ENCODE measurements at places on chromosomes 4 and X. TPM values are rescaled to one million over a fixed set of nuclear protein-coding genes. Genes with fewer than 3 reads are reported as not detected.

The SPIN2A gene
- 0.18 TPM for total RNA-seq

The AFAP1 gene
- total RNA-seq, result 48.2 TPM

- peaks cover 14% of the 10 kb centered on the region for H3K4me1 ChIP-seq
- no peak overlapping the region for H3K4me3 ChIP-seq
Measured at GRCh38 chr4:5156682-5157081, 105.4 kb downstream of the STK32B start.

DNA sequence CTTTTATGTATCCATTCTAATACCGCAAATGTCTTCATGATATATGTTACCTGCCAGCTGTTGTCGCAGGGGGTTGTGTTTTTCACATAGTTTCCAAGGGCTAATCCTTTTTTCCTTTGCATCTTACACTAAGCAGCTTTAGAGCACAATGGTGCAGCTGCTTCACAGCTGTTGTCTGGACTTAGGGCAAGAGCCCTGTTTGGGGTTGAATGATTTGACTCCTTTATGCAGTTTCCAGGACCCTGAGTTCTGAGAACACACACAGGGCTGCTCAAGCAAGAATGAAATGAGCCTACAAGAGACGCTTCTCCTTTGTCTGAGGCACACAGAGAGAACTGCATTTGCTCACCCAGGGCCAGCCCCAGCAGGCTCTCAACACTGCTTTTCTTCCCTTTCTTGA lies 20.2 kb downstream of the CCNG2 start:
- H3K27ac ChIP-seq, result no peak overlapping the region
- H3K4me3 ChIP-seq, result no peak overlapping the region
- H3K36me3 ChIP-seq, result no peaks in the 10 kb centered on the region
- H3K27me3 ChIP-seq, result peaks cover 66% of the 10 kb centered on the region
- DNase-seq, result no peak

DNA sequence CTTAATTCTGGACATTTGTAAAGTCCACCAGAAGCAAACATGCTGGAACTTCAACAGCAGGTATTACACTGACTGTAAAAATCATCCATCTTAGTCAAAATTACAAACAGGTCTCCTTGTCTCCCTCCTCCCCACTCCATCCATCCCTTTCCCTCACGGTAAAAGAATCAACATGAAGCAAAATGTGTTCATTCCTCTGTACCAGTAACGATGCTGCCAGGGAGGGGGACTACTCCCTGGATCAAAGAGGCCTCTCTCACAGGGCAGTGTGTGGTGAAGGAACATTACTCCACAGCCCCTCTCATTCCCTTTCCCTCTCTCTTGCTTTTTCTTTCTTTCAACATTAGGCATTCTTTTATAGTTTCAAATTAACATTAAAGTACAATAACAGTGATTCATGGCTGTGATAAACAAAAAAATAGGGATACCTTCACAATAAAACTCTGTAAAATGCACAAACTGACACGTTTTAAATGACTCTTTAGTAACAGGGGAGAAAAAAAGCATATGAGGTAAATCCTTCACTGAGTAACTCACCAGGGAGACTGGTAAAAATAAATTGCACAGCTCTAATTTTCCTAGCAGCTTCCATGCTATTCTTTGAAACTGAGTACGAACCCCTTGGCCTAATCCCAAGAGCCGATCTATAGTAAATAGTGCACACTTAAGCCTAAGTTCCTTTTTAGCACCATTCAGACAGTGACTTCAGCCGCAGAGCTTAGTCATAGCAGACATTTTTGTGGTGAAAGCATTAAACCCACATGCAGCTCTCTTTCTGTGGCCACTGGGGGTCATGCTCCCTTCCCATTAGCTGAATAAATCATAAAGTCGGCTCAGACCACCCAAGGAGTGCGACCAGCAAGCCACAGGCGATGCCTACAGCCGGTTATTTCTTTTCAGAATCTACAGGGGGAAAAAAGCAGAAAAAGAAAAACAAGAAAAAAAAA lies 215.6 kb upstream of the GYPA start:
- H3K36me3 ChIP-seq, result no peaks in the 10 kb centered on the region
- peak; percentile 78 for DNase-seq
- peaks cover 22% of the 10 kb centered on the region for H3K27me3 ChIP-seq
- H3K4me3 ChIP-seq, result no peak overlapping the region
- no peak overlapping the region for H3K27ac ChIP-seq

The ATP2B3 gene
- total RNA-seq, result under 0.01 TPM

GRCh38 chr4:145179281-145179860 lies 1.0 kb downstream of the OTUD4 start:
- peak; percentile 49 for DNase-seq
- no peaks in the 10 kb centered on the region for H3K4me1 ChIP-seq
- no peaks in the 10 kb centered on the region for H3K36me3 ChIP-seq
- peak overlapping the region; percentile 77 for H3K4me3 ChIP-seq
- H3K27ac ChIP-seq, result peak overlapping the region; percentile 76

- no peak overlapping the region for H3K4me3 ChIP-seq
- no peak overlapping the region for H3K27ac ChIP-seq
- no peak for DNase-seq
- H3K36me3 ChIP-seq, result no peaks in the 10 kb centered on the region
Measured at GRCh38 chr4:103634236-103634635, 85.5 kb downstream of the TACR3 start.

The NEIL3 gene
- 10.3 TPM for total RNA-seq

The MAGEE2 gene
- total RNA-seq, result not detected

DNA sequence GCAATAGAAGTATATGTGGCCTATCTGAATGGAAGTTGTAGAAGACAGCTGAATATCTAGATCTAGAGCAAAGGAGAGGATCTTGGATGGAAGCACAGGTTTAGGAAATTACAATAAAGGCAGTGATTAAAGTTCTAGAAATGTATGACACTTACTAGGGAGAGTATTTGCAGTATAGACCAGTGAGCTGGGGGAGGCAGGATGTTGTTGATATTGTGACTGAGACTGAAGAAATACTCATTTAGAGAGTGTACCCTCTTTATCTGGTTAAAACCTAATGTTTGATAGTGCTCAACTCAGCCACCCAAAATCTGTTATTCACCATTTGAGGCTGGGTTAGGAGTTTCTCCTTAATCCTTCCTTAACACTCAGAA lies 439.5 kb downstream of the GRXCR1 start:
- no peak overlapping the region for H3K4me3 ChIP-seq
- H3K27me3 ChIP-seq, result no peaks in the 10 kb centered on the region
- DNase-seq, result no peak
- no peak overlapping the region for H3K27ac ChIP-seq

GRCh38 chrX:103495786-103496185 lies 23.5 kb downstream of the RAB40A start:
- H3K27ac ChIP-seq, result no peak overlapping the region
- H3K27me3 ChIP-seq, result no peaks in the 10 kb centered on the region
- 0 out of 2 replicates have a peak, but pooled peaks cover 2% of the 10 kb centered on the region for H3K36me3 ChIP-seq
- no peaks in the 10 kb centered on the region for H3K4me1 ChIP-seq
- peak; percentile 11 for DNase-seq

- H3K27me3 ChIP-seq, result no peaks in the 10 kb centered on the region
- H3K36me3 ChIP-seq, result peaks cover 6% of the 10 kb centered on the region
- H3K4me1 ChIP-seq, result no peaks in the 10 kb centered on the region
- no peak overlapping the region for H3K27ac ChIP-seq
Measured at GRCh38 chrX:20212486-20213089, 54.1 kb downstream of the RPS6KA3 start.

The DUX4 gene
- not detected for total RNA-seq

The GRPR gene
- 16.4 TPM for total RNA-seq

The KLHL2 gene
- total RNA-seq, result 12.4 TPM

- H3K27ac ChIP-seq, result no peak overlapping the region
- H3K4me1 ChIP-seq, result peaks cover 6% of the 10 kb centered on the region
- peaks cover 51% of the 10 kb centered on the region for H3K36me3 ChIP-seq
- DNase-seq, result no peak
- no peaks in the 10 kb centered on the region for H3K27me3 ChIP-seq
Measured at GRCh38 chr4:2257361-2258081, 4.4 kb downstream of the MXD4 start.

DNA sequence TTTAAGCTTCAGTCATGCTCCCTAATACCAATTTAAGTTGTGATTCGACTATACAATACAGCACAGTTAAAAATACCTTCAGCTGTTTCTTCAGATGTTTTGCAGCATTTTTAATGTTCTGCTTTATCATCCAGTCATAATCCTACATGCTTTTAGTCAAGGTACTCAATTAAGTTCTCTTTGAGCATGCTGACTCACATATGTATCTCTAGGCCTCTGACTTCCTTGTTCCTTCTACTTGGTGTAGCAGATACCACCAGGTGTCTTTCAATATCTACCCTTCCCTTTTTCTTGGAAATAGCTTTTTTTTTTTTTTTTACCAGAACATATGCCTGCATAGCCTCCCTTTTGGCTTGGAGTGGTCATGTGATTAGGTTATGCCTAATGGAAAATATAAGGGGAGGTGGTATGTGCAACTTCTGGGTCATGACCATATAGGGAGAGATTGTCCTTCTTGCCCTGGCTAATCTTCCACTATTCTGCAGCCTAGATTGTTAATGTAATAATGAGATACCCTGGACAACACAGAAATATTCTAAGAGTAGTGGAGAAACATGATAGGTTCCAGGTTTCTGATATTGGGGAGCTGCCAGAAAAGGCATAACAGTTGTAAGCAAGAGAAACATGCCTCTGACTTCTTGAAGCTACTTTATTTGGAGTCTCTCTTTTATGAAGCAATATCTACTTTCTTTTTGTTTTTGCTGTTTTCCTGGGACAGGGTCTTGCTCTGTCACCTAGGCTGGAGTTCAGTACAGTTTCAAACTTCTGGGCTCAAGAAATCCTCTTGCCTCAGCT lies 737.2 kb upstream of the SLIT2 start:
- peak; percentile 52 for DNase-seq
- no peaks in the 10 kb centered on the region for H3K27me3 ChIP-seq
- no peaks in the 10 kb centered on the region for H3K36me3 ChIP-seq
- H3K4me1 ChIP-seq, result no peaks in the 10 kb centered on the region
- H3K27ac ChIP-seq, result no peak overlapping the region

DNA sequence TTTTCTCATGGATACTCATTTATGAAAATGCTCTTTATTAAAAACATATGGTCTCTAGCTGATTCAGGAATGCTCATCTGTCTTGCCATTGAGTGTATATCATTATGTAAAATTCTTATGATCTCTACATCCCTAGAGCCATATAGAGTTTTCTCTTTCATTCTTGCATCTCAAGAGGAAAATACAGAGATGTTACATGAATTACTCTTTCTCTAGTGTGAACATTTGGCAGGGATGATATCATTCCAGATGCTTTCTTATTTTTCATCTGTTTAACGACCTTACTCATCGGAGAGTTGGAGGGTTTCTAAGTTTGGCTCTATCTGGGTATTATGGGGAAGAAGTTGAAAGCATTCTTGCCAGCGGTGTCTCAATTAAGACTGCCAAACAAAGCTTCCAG lies 202.9 kb upstream of the SLC7A11 start:
- H3K4me1 ChIP-seq, result no peaks in the 10 kb centered on the region
- H3K27ac ChIP-seq, result no peak overlapping the region
- H3K36me3 ChIP-seq, result no peaks in the 10 kb centered on the region
- no peak overlapping the region for H3K4me3 ChIP-seq
- no peaks in the 10 kb centered on the region for H3K27me3 ChIP-seq
- peak; percentile 12 for DNase-seq

The PIN4 gene
- total RNA-seq, result 2.2 TPM

DNA sequence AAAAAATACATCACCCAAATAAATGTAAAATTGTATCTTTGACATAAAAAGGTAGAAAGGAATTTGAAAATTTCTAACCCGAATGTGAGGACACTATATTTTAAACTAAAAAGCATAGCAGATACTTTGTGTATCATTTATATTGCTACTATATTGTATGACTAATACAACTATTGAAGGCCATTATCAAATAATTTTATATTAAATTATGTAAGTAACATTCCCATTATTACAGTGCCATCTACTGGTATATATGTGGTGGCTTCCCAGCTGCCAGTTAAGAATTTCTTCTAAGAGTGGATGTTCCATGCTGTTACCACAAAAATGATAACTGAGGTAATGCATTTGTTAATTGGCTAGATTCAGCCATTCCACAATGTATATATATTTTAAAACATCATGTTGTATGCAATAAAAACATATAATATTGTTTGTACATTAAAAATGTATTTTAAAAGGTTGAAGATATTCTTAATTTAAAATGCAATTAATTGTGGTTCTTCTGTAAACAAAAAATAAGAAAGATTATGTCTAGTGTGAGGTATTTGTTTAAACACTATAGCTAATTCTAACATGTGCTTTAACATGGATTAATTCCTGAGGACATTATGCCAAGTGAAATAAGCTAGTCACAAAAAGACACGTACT lies 65.3 kb downstream of the EGF start:
- H3K27ac ChIP-seq, result no peak overlapping the region
- H3K36me3 ChIP-seq, result no peaks in the 10 kb centered on the region
- H3K4me3 ChIP-seq, result no peak overlapping the region
- peaks cover 6% of the 10 kb centered on the region for H3K4me1 ChIP-seq

The SPARCL1 gene
- total RNA-seq, result not detected

DNA sequence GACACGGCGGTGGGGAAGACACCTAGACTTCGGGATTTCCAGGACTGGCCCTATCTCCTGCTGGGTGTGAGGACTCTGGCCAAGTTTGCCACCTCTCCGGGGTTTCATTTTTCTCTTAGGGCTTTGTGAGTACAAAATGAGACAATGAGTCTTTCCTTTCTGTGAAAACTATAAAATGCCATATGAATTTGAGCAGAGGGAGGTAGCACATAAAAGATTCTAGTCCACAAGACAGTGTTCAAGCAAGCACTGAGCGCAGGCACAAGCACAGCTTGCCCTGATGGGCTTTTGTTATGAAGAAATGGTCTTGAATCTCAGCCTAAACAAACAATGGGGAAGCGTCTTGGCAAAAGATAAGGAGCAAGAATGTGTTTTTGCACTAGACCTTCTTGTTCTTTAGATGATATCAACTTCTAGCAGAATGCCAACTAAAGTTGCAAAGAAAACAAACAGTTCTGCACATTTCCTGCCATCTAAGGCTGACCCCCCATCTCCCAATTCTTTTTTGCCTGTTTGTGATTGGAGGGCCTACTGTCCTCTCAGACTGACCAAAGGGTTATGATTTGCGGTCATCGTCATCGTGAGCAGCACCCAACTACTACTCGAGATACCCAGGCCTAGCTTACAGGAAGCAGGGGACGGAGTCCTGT lies 73.0 kb upstream of the ZNF518B start:
- DNase-seq, result no peak
- no peaks in the 10 kb centered on the region for H3K4me1 ChIP-seq
- H3K27ac ChIP-seq, result no peak overlapping the region
- no peak overlapping the region for H3K4me3 ChIP-seq
- no peaks in the 10 kb centered on the region for H3K36me3 ChIP-seq
- 0 out of 2 replicates have a peak, but pooled peaks cover 1% of the 10 kb centered on the region for H3K27me3 ChIP-seq

The RPS6KA6 gene
- total RNA-seq, result 6.8 TPM

The NALF2 gene
- not detected for total RNA-seq

GRCh38 chr4:2849267-2850152 lies 5.9 kb downstream of the ADD1 start:
- no peak for DNase-seq
- H3K4me1 ChIP-seq, result peaks cover 9% of the 10 kb centered on the region
- no peak overlapping the region for H3K4me3 ChIP-seq
- no peak overlapping the region for H3K27ac ChIP-seq
- H3K27me3 ChIP-seq, result no peaks in the 10 kb centered on the region

The ACSL4 gene
- 59.7 TPM for total RNA-seq
